ENCODE measurements at places on chromosomes 1 and 21.

DNA sequence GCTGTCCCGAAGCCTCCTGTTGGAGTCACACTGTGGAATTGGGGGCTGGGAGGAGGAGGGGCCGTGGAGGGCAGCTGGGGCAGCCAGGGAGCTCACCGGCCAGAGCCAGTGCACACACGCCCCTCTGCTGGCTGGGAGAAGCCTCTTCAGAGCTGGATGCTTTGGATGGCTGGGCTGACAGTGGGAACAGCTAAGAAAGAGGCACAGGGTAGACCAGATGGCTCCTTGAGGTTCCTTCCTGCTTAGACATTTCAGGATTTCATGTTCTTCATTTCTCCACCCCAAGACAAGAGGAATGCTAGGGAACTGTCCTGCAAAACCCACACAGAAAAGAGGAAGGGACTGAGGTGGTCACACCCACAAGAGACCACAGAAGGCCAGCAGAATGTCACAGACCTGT lies 254.8 kb upstream of the VAMP3 start:
- no peak for DNase-seq

GRCh38 chr1:150152182-150152536 lies 2.4 kb downstream of the PLEKHO1 start:
- DNase-seq = no peak

DNA sequence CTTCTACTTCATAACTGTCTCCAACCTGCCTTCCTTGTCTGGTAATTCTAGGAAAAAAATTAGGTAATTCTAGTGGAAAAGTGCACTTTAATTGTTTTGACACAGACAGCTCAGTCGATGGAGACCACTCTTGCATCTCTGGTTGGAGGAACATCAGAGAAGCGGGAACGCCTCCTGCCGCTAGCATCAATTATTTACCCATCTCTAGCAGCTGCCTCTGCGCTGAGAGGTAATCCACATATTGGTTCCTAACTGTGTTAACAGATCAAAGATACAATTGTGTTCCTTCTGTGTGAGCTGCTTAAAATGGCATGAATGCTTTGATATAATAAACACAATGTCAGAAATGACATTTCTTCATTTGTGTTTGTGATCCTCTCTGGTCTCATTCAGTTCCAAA lies 33.3 kb downstream of the C2CD2 start:
- DNase-seq = no peak

DNA sequence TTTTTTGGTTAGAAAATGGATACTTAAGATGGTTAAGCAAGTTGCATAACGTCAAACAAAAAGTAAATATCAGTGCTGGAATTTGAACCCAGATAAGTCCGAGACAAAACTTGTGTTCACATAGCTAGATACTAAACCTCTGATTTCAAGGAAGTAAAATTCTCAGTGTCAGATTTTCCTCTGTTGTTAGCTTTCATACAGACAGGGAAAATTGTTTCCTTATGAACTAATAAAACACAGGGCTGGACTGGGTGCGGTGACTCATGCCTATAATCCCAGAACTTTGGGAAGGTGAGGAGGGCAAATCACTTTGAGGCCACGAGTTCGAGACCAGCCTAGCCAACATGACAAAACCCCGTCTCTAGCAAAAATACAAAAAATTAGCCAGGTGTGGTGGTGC lies 51.3 kb downstream of the PCNX2 start:
- DNase-seq = no peak

DNA sequence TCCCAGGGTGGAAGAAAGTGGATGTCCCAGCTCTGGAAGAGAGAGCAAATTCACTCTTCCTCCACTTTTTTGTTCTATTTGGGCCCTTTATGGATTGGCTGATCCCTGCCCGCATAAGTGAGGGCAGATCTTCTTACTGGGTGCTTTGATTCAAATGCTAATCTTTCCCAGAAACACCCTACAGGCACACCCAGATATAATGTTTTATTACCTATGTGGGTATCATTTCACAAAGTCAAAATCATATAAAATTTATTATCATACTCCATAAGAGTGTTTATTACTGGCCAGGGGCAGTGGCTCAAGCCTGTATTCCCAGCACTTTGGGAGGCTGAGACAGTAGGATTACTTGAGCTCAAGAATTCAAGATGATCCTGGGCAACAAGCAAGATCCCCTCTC lies 16.9 kb upstream of the PLA2G4A start:
- no peak for DNase-seq
